WTC11 (cell line): ENCODE measurements at places on chromosomes 7 and 10.
A peak's percentile ranks its signal among the peaks of the same experiment; 100 is the strongest.

GRCh38 chr7:74012842-74013249 lies 15.1 kb upstream of the ELN start:
- DNase-seq, result no peak

DNA sequence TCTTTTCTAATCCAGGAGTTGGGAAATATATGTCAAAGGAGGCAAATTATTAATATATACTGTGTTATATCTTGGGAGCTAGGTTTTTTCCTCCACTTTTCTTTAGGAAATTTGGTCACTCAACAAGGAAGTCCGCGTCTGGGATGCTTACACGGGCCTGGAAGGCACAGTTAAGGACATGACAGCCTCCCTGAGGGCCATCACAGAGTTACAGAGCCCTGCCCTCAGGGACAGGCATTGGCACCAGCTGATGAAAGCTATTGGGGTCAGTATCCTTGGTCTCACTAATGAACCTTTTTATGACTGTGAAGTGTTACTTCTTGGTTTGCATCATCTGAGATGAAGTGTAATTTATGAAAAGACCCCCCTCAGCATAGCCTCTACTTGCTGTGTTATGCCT lies 74.7 kb downstream of the DNAH11 start:
- no peak for DNase-seq

GRCh38 chr7:151683615-151684407 lies 164.1 kb upstream of the RHEB start:
- no peak for DNase-seq

- DNase-seq, result no peak
These were observed 13.9 kb downstream of the VCL start for GRCh38 chr10:74011770-74012169.

- DNase-seq, result no peak
These were observed 1.6 kb upstream of the CDK13 start for GRCh38 chr7:39948375-39948955.

GRCh38 chr7:130505753-130506152 lies 13.9 kb downstream of the MEST start:
- no peak for DNase-seq

DNA sequence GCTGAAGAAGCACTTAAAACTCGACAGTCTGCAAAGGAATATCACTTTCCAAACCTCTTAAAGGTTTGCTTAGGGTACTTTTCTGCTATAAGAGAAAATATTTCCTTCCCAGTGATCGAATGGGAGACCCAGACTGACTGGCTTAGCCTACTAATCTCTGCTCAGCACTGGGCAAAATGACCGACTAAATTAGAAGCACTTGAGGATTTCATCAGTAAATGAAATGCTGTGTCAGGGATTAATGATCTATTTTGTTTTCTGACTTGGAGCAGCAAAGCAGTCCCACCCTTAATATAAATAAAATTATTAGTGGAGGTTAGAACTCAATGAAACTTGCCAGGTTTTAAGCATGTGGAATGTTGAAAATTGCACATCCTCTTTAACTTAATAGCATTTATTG lies 411.6 kb downstream of the NEBL start:
- no peak for DNase-seq

GRCh38 chr10:48589266-48589665 lies 15.6 kb downstream of the ARHGAP22 start:
- no peak for DNase-seq

DNA sequence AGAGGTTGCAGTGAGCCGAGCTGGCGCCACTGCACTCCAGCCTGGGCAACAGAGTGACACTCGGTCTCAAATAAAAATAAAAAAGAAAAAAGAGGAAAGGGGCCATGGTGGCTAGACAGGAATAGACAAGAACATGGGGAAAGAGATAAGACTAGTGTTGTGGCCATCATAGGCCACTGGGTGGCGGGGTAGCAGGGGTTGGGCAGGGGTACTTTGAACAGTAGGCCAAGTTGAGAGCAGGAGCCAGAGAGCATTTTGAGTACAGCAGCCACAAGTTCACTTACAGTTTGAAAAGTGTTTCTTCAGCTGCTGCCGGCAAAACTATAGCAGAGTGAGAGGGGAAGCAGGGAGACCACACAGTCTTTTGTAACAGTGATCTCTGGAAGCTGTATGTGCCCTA lies 656.0 kb downstream of the CNTNAP2 start:
- peak; percentile 78 for DNase-seq

DNA sequence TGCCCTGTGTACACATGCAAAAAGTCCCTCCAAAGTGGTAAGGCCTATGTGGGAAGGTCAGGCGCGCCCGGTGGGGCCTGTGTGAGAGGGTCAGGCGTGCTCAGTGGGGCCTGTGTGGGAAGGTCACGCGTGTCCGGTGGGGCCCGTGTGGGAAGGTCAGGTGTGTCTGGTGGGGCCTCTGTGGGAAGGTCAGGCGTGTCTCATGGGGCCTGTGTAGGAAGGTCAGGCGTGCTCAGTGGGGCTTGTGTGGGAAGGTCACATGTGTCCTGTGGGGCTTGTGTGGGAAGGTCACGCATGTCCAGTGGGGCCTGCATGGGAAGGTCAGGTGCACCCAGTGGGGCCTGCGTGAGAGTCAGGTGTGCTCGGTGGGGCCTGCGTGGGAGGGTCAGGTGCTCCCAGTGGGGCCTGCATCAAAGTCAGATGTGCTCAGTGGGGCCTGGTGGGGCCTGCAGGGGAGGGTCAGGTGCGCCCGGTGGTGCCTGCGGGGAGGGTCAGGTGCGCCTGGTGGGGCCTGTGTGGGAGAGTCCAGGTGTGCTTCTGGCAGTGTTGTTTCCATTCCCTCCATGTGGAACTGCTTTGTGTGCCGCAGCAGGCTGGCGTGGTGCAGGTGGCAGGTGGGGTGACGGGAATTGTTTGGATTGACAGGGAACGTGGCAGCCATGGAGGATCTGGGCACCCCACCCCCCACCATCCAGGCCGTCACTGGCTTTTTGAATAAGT lies 15.4 kb downstream of the LRRC27 start:
- DNase-seq, result no peak

- DNase-seq, result no peak
These were observed 82.6 kb downstream of the CACNB2 start for GRCh38 chr10:18222866-18223265.

DNA sequence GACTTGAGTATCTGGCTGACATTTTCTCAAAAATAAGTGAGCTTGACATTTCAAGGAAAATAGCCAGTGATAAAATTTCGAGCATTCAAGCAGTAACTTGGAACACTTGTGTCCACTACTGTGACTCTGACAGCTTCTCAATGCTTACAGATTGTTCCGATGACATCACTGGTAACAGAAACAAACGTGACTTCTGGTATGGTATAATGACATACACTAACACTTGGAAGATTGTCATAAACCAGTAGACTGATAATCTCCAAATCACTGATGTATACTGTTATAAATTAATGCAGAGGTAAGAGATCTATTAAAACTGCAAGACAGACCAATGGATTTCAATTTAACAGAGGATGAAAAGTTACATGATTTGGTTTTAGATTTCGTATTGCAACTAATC lies 6.5 kb downstream of the MINDY3 start:
- DNase-seq, result no peak

DNA sequence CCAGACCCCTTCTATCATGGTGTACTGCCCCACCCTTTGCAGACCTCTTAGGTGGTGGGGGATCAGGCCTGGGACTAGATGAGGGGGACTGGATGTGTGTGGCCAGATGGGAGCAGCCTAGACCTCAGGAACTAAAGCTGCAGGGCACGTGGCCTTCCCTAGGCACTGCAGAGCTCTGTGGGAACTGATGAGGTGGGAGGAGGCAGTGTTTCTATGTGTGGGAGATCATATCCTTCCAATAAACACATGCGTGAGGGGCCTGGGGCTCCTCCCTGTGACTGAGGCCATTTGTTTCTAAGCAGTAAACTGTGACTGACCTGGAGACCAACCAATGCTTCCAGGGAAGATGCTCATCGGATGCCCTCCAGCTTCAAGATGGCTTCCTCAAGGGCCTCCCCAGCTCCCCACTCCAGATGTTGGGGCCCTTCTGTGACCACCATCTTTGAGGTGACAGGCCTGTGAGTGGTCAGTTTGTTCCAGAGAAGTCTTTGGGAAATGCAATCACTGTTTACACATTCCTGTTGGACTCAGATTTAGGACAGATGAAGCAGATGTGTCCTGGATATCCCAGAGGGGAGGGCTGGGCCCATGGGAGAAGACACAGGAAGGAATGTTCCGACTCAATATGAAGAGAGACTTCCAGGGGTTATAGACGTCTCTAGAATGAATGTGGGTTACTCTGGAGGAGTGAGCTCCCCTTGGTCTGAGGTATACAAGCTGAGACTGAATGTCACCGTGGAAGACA lies 23.6 kb upstream of the ZCCHC24 start:
- no peak for DNase-seq
